Activated CD8-positive, alpha-beta memory T cell treated with anti-CD3 and anti-CD28 coated beads for 1 hour (primary cell): ENCODE measurements at places on chromosomes 5 and 9.

DNA sequence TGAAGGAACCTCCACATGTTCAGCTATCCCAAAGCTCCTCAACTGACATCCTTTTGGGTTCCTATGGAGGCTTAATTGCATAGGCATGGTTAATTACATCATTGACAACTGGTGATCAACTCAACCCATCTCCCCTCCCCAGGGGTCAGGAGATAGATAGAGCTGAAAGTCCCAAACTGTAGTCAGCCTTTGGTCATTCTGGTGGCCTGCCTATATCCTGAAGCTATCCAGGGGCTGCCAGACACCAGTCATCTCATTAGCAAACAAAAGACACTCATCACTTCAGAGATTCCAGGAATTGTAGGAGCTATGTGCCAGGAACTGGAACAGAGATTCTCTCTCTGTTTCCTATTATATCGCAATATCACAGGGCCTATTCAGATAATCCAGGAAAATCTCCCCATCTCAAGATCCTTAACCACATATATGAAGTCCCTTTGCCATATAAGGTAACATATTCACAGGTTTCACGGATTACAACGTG, 646.5 kb upstream of the GRAMD2B start:
- DNase-seq, result no peak

DNA sequence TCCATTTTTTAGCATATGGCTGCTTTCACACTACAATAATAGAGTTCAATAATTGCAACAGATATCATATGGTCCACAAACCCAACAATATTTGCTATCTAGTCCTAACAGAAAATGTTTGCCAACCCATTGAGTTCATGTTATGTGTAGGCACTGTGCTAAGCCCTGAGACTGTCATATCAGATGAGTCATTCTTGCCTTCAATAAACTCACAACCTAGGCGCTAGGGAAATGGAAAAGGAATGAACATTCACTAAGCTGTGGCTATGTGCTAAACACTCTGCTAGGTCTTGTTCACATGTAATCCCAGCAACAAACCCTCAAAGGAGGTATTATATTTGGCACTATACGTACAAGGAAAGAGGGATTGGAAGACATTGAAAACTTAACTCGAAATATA, 8.4 kb upstream of the TIMD4 start:
- no peak for DNase-seq

GRCh38 chr9:107874591-107875369, 385.2 kb upstream of the KLF4 start:
- no peak for DNase-seq

DNA sequence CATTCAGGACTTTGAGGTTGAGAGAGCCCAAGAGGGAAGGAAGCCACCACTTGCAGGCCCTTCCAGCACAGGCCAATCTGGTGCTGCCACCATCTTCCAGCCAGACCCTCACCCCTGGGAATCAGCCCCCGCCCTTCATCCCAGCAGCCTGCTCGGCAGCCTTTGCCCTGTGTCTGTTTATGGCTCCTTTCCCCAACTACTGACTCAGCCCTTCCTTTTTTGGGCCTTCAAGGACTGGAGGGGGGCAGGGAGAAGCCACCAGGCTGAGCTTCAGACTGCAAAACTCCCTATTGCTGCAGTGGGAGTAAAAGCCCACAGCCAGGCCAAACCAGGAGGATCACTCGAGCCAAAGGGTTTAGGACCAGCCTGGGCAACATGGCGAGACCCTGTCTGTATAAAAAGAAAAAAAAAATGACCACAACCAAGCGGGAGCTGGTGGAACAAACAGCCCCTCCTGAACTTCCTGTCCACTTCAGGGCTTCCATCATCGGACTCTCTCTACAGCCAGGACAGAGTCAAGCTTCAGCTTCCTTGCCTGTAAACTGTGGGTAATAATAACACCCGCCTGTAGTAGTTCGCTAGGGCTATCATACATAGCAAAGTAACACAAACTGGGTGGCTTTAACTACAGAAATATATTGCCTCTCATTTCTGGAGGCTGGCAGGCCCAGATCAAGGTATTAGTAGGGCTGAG, 85.9 kb upstream of the IL17B start:
- DNase-seq, result no peak

DNA sequence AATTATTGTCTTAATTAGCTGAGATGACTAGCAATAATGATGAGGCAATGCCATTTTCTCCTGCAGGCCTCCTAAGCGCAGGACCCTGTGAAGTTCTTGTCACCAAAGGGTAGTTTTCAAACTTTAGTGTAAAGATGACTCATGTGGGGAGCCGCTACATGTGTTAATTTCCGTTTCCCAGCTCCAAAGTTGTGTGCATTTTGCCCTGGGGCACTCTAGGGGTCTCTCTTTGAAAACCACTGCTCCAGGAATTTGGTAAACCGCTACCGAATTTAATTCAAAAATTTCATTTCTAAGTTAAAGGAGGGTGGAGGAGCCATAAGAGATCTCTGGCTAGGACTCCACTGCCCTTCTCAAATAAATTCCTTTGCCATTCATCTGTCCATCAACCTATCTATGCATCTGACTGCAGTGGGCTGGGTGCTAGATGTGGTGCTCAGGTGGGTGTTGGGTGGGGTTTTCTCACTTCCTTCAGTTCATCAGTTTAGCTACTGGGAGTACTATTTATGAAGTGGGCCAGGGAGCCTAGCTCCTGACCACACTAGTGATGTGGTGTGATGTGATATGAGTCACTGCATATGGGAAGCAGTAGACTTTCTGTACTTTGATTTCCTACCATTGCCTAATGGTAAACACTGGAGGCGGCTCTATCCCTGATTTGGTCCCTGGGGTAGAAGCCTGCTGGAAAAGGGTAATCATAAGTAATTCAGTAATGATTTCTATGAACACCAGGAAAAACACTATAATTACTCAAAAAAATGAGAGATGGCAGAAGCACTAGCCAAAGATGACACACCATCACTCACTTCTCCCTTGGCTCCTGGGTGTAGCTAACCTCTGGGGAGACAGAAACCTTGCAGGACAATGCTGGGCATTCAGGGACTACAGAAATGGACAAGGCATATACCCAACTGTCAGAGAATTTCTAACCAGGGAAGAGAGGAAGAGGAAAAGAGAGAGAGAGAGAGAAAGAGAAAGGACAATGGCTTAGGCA, 4.0 kb upstream of the ZSWIM6 start:
- no peak for DNase-seq

DNA sequence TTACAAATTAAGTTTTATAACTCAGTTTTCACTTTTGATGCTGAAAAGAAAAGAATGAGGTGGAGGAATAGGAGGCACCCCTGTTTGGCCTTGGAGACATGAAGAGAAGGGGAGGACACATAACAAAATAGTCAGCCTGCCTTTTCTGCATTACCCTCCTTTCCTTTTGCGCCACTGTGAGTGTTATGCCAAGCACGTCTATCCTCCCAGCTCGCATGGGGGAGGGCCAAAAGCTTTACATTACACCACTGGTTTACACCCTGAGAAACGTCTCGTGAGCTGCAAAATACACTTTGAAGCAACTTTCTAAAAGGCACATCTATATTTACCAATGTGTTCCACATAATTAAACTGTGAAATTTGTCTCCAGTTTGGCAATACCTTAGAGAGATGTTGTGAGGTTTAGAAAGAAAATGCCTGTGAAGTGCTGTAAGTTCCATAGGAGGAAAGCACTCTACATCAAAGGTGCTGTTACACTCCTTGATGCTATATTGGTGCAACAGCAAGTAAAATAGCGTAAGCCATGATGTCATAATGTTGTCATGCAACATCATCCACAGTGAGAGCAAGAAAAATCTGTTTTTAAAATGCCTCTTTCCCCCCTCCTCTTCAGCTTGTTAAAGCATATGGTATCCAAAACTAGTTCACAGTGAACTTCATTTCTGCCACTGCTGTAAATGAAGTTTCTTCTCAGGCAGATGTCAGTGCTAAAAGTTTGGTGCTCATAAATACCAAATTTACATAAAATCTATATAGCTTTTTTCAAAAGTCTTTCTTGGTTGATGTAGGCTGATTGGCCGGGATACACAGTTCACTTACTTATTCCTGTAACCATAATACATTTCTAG, 50.3 kb downstream of the CETN3 start:
- DNase-seq, result no peak

DNA sequence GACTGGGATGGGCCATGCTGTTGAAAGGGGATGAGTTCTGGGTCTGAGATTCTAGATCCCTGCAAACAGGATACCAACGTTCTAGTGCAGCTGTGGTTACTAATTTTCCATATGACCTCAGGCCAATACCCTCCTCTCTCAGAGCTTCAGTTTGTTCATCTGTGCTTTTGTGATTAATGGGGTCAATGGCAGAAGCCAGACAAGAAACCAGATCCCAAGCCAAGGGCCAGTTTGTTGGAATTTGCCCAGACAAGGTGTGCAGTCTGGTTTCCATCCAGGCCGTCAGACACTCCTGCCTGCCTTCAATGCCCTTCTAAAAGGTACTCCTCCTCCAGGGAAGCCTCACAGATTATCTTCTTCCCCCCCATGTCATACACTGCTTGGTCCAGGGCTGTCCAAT, 11.4 kb downstream of the MYORG start:
- DNase-seq, result no peak

- DNase-seq, result no peak
Measured at GRCh38 chr9:106843371-106843770, 19.6 kb upstream of the ZNF462 start.

DNA sequence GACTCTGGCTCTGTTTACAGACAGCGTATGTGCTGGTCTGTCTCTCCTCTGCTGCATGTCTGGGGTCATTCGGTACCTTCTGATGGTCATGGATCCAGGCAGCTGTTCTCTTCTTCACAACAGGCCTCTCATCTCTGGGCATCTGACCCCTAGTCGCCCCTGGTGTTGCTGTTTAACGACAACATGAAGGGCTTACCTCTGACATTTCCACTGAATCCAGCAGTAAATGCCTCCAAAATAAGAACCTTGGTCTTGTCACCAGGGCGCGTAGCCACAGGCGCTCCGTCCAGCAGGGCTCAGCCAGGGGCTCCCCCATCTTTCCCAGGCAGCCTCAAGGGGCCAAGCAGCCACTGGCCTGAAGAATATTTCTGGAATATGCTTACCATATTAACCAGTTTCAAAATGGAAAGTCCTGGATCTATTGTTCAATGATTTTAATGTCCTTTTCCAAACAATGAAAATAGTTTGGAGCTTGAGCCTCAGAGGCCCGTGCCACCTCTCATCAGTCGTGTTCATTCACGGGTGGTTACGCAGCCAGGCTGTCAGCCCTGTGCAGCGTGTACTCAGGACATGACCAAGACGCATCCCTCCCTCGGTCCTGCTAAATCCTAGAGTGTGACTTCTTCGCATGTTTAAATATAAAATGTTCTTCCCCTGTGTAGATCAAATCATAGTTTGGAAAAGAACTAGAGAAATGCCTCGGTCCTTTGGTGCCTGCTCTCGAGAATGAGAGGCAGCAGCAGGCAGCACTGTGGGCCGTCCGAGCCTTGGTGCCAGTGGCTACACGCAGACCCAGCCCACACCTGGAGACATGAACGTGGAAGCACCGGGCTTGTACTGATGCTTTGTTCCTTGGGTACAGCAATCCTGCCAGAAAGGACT, 30.1 kb upstream of the LRRC14B start:
- no peak for DNase-seq

GRCh38 chr5:155023320-155023719, 9.8 kb downstream of the KIF4B start:
- no peak for DNase-seq

DNA sequence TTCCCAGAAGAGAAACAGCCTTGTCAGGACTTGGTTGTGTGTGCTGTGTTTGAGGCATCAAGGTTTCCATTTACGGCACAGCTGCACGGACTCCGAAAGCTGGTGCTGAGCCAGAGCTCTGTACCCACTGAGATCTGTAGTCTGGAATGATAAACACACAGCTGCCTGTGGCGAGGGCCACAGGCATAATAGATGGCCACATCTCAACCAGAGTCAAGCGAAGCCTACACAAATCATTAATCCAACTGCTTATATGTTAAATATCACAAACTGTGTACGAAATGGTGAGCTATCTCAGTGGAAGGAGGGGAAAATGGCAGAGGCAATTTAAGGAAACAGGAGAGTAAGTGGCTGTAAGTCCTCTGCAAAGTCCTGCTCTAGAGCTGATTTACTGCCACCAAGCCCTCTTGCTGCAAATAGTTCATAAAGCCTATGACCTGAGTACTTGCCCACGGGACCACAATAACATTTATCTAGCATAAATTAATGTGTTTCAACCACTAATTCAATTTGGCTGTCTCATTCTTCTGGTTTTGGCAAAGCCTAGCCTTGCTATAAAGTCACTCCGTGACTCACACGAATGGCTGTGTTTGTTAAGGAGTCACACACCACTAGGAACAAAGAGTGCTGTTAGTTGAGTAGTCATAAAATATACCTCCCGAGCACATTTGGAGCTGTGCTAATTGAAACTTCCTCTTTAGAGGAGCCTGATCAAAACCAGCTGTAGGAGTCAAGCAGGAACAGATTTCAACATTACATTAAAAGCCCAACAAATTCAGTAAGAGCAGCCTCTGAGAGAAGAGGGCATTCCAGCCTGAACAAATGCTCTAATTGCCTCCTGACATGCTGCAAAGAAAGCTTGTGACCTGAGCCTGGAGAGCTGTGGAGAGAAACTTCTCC, 738.6 kb upstream of the ZNF608 start:
- DNase-seq, result no peak

DNA sequence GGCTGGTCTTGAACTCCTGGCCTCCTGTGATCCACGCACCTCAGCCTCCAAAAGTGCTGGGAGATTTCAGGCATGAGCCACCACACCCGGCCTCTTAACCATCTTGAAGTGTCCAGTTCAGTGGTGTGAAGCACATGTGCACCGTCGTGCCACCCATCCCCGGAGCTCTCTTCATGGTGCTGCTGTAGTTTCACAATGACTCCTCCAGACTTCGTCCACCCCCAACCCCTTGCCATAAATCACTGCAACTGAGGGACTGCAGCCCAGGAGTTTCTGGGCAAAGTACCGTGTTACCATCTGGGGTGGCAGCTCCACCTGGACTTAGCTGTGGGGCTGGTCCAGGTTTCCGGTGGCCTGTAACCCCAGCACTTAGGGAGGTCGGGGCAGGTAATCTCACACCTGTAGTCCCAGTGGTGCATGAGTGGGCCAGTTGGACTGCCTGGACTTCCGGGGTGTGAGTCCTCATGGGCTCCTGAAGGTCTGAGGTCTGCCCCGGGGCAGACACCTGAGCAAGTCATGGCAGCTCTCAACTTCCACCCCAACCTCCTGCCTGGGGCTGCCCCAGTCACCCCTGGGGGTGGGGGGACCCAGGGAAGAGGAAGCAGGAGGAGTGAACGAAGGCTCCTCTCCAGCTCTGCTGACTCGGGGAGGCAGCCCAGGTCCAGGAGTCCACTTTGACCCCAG, 6.6 kb upstream of the N4BP3 start:
- DNase-seq, result no peak

DNA sequence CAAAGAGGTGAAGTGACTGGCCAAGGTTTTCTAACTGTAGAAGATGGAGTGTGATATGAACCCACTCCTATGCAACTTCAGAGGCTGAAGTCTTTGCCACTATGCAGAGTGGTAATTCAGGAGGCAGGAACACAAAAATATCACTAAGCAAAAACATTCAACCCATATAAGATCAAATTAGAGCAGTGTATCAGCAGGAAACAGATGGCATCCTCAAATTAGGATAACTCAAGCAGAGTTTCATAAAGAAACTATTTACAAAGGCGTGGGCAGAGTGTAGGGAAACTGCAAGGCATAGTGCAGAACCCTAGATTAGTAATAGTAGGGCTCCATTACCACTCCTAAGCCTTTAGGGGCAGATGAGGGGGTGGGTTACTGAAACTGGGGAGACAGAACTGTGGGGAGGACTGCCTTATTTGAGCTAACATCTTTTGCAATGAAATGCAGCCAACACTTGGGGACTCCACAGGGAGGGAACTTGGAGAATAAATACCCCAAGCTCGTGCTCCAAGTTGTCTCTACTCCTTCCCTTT, 72.2 kb downstream of the PTTG1 start:
- DNase-seq, result no peak

GRCh38 chr5:170760113-170760512, 23.4 kb upstream of the GABRP start:
- no peak for DNase-seq

GRCh38 chr5:20537911-20538703, 550.1 kb upstream of the CDH18 start:
- DNase-seq, result no peak
